ENCODE measurements at places on chromosomes 3 and 15.

DNA sequence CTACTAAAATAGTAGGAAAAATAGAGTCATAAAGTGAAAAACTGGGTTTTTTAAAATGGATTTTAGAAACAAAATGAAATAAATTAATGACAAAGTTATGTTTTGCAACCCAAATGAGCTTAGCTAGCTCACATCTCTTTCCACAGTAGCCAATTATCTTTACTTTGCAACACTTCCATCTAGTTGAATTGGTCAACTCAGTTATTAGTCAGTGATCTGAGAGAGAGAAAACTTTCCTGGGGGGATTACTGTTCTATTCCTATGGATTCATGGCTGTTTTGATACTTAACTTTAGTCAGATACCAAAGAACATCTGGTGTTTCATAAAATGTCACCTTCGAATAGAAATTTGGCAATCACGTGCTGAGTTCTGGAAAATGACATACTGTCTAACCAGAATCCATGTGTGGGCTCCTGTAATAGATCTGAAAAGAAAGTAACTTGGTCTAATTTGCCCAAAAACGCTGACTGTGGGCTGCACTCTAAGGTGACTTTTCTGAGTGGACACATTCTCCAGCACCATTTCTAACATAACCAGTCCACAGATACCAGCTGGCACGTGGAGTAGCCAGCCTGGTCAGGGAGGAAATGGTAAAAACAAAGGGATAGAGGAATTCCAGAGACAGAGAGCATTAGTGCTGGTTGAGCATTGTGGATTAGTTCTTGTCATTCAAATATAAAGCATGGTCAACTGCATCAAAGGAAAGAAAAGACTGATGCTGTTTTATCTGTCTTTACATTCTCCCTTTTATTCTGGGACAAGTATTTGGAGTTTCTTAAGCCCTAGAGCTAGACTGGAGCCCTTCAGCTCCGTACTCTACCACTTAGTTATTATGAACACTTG, 45.2 kb upstream of the CCDC80 start:
- DNase-seq: no peak

DNA sequence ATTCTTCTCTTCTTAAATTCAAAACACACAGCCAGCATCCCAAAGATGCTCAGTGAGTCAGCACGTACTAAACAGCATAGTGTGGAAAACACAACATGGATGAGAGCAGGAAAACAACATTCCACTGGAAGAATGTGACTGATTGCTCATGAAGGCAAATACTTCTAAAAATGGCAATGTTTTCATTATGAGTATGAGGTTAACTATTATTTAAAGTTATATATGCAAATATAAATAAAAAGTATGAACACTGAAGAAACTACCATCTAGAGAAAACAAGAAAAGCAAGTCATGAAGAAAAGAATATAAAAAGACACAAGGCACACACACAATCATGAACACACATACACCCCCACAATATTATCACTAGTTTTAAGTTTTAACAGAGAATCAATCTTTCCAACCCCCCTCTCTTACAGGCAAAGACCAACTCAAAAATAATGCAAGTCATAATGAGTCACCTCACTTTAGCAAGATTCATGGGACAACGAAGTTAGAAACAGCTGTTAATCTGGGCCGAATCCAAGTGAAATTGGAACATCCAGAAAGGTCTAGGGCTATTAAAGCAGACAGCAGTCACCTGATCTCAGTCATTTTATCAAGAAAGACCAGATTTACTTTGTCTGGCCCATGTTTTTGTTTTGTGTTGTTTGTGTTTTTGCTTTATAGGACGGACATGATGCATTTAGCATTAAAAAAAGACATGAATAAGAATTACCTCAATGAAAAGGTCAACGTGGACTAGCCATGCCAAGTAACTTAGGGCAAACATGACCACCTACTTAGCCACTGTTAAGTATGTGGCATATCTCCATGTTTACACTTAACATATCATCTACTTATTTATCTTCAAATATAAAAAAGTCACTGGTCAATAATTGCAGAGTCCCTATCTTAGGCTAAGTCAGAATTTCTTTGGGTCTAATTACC, 18.1 kb downstream of the GBE1 start:
- no peak for DNase-seq

DNA sequence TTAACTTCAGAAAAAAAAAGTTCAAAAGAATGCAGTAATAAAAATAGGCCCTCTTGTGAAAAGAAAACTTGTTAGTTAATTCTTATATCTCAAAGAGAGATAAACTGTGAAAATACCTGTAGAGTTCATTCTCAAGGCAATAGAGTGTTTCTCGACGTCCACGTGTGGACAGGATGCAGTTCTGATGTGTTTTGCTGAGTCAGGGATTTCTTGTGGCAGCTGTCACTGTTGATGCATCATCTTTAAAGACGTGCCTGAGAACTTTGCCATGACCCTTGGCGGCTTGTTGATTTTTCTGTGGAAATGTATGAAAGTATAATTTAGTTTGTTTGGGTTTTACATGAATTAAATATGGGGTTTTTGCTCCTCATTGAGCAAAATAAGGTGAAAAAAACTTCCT, 702.2 kb downstream of the NLGN1 start:
- DNase-seq: no peak

GRCh38 chr3:186464424-186465093, 79.6 kb downstream of the CRYGS start:
- no peak for DNase-seq

DNA sequence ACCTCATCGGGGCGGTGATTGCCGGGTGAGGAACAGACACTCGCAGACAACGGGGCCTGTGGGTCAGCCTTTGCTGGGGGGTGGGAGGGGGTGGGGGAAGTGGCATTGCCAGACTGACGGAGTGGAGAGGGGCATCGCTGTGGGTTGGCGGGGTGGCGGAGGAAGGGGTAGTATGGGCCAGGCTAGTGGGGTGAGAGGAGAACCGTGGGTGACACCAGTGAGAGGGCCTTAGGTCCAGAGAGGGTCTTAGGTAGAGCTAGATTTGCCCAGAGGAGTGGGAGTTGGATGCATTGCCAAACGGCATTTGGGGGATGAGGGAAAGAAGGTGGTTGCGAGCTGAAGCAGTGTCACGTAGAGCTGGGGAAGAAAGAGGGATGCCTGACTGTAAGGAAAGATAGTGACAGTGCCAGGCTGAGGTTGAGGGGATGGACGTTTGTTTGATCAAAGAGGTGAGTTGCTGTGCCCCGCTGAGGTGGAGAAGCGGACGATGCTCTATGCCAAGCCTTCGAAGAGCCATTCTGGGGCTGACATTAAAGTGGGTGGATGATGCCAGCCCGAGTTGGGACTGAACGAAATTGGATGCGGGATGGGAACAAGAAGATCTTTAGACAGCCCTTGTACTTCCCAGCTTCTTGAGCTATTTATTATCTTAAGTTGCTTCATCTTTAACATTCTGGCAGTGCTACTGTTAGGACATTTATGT, 572 bp downstream of the DNAJB11 start:
- DNase-seq: no peak

DNA sequence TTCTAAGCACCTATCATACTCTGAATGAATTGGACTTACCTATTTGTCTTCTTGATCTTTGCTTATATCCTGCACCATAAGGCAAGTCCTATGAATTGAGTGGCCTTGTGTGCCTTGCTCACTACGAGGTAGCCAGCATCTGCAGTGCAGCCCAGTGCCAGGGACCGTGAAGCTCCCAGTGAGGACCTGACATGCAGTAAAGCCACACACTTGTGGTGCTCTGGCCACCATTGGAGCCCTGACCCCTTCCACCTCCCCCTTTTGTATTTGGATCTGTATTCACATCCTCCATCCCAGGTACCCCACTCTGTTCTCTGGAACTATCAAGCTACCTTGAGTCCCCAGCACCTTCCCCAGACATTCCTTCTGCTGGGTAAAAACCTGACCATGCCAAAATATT, 52.1 kb downstream of the BSN start:
- DNase-seq: no peak

DNA sequence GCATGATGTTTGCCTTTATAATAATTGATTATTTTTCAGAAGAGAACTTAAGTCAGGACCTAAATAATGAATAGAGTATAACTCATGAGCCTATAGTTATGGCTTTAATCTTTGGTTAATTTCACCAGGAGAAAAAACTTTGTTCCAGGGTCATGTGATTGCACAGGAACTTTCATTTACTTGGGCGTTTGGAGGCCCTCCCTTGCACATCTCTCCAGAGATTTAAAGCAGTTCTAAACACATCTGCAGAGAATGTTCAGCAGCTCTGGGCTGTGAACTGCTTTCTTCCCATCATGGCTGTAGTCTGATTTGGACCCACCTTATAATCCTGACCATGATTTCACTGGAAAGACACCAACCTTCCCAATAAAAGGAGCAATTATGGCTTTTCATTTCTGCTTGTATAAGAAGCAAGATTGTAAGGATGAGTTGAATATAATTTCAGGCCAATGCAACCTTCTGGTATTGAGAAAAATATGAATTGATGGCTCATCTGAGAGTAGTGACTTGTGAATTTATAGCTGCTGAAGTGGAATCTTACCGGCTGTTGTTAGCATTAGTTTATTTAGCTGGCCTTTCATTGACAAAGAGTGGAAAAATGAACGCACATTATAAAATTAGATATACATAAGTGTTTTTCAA, 80.9 kb upstream of the PRTG start:
- no peak for DNase-seq

- no peak for DNase-seq
These were observed 1.8 kb downstream of the STAG1 start for GRCh38 chr3:136750209-136750896.

DNA sequence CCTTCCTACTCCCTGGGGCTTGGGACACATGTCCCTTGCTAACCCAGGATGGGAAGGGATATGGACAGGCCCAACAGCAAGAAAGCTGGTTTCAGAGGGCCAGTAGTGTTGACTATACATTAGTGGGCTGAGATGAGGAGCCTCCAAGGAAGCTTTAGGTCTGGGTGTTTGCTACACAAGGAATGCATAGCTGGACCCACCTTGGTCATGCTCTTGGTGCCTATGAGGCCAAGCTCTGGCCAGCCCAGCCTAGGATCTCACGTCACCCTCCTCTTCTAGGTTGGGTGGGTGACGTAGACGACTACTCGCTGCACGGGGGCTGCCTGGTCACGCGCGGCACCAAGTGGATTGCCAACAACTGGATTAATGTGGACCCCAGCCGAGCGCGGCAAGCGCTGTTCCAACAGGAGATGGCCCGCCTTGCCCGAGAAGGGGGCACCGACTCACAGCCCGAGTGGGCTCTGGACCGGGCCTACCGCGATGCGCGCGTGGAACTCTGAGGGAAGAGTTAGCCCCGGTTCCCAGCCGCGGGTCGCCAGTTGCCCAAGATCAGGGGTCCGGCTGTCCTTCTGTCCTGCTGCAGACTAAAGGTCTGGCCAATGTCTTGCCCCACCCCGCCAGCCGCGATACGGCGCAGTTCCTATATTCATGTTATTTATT, 653 bp upstream of the WDR6 start:
- DNase-seq: no peak

GRCh38 chr3:39134305-39134704, 19.1 kb downstream of the CSRNP1 start:
- DNase-seq: no peak

DNA sequence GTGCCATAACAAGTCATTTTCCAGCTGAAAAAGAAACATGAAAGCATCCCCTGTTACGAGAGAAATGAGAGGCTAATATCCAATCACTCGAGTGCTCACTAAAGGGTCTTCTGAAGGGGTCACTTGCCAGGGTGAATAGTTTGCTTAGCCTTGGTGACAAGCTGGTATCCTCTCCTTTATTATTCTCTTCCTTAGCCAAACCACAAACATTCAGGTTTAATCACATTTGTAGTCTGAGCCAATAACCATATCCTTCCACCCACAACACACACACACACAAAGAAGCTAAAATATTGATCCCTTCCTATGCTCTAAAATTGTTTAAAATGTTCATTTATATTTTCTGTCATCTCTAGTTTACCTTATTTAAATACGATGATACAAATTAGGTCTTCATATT, 240.5 kb upstream of the TMCO5A start:
- DNase-seq: no peak

- DNase-seq: no peak
These were observed 464.1 kb downstream of the RAP2B start for GRCh38 chr3:153626158-153626557.

- no peak for DNase-seq
These were observed 528.6 kb downstream of the CADM2 start for GRCh38 chr3:85487375-85487774.

DNA sequence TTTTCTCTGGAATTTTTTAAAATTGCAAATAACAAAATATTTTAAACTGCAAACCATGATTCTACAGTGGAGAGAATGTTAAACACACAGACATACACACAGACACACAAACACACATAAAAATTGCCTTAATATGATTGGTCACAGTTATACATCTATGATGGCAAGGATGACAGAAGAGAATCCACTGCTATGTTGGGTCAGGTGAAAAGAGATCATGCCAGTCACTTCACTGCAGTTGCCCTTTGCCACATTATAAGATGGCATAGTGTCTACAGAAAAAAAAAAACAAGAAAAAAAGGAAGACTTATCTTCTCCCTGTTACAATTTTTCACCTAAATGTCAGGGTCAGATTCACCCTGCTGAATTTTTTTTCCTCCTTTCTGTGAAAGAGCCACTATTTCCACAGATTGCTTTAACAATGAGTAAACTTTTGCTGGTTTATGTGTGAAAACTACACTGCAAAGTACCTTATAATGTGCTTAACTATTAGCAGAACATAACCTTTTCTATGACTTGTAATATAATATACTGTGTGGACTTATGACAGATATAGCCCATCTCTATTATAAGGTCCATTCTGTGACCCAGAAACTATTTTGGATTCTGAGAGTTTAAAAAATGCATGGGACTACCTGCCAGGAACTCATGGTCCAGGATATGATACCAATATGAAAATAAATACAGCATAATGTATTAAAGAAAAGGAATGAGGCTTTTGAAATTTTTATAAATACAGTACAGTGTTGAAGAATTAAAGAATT, 111.9 kb downstream of the RBMS3 start:
- no peak for DNase-seq

DNA sequence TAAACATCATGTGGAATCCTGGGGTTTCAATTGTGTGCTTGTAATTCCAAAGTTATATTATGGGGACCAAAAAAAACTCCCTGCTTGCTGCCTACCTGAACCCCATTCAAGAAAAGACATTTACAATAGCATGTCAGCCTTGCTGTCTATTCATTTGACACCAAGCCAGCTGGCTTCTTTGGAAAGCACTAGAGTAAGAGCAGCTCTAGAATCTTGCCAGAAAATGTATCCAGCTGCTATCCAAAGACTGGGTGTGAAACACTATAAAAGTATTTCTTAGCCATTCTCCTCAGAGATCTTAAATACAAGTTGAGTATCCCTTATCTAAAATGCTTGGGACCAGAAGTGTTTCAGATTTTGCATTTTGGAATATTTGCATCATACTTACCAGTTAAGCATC, 87.4 kb downstream of the RAD18 start:
- DNase-seq: no peak

- no peak for DNase-seq
These were observed 14.0 kb upstream of the COPG1 start for GRCh38 chr3:129235344-129235917.

Measured in activated CD8-positive, alpha-beta memory T cell treated with anti-CD3 and anti-CD28 coated beads, Interleukin-2, amount 50 U/mL, for 48 hours (primary cell).